ENCODE measurements at places on chromosomes 16 and 17.

- no peak for DNase-seq
Observed at GRCh38 chr17:7551396-7551795, 2.5 kb downstream of the TNFSF12 start.

DNA sequence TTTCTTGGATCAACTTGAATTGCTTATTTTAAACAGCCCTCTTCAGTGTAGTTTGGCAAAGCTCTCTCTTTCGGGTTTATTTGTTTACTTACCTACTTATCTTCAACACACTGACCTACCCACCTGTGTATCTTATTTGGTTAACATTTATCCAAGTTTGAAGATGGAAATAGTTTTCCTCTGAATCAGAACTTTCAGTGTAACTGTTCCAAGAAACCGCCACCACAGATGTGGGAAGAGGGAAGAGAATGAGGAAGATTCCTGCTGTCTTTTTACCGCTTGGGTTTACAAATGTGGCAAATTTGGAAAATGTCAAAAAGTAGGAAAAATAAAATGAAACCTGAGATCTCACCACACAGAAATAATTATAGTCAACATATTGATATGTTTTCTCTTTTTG lies 115.8 kb downstream of the MSI2 start:
- DNase-seq: no peak

DNA sequence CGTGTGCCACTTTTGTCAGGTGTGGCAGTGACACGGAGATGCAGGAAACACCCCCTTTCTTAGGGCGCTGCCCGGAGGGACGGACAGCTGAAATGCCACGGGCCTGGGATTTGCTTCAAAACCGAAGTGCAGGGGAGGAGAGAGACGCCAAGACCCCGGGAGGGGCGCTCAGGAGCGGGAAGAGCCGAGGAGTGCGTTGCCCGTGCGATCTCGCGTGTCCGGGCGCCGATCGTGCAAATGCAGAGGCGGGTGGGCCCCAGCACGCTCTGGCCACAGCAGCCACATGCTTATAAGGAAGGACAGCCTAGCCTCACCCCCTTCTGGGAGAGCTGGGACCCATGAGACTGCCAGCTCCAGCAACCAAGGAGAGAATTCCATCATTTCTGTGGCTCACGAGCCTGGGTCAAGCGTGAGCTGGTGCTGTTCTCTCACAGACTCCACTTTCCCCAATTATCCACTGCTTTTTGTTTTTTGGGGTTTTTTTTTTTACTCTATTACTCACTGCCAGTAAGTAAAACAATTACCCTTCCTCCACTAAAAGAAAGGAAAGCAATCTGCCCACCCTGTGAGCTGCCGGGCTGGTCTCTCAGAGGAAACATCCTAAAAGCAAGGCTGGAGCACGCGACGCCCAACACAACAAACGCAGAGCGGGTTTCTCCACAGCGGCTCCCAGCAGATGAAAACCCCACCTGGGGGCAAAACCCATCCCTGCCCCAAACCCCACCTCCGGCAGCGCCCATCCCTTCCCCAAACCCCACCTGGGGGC lies 27.2 kb upstream of the C16orf95 start:
- DNase-seq: no peak

DNA sequence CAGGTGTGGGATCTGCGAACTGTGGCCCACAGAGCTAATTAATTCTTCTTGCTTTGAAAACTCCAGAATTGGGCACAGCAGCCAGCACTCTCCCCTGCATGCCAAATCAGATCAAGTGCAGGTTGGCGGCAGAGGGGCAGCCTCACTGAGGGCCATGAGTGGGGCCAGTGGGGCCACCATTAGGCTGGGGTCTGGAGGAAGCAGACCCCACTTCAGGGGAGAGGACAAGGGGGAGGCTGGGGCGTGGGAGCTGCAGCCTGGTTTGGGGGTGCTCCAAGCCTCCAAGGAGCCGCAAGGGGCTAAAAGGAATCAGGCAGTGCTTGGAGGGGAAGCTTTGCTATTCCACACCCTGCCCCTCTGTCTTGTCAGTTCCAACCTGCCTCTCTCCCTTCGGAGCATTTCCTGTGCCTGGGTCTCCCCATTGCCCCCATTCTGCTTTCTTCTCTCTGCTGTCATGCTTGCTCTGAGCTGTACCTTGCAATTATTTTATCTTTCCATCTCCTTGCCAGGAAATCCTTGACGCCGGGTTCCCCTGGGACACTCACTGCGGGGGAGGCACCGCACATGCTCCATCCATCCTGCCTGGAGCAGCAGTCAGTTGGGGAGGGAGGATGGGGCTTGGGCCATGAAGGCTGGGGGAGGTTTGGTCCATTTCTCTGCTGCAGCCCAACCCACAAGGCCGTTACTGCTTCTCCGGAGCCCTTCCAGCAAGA lies 3.3 kb upstream of the ABCC3 start:
- DNase-seq: no peak

GRCh38 chr16:35193956-35194355 lies 1734.5 kb downstream of the TP53TG3F start:
- no peak for DNase-seq

DNA sequence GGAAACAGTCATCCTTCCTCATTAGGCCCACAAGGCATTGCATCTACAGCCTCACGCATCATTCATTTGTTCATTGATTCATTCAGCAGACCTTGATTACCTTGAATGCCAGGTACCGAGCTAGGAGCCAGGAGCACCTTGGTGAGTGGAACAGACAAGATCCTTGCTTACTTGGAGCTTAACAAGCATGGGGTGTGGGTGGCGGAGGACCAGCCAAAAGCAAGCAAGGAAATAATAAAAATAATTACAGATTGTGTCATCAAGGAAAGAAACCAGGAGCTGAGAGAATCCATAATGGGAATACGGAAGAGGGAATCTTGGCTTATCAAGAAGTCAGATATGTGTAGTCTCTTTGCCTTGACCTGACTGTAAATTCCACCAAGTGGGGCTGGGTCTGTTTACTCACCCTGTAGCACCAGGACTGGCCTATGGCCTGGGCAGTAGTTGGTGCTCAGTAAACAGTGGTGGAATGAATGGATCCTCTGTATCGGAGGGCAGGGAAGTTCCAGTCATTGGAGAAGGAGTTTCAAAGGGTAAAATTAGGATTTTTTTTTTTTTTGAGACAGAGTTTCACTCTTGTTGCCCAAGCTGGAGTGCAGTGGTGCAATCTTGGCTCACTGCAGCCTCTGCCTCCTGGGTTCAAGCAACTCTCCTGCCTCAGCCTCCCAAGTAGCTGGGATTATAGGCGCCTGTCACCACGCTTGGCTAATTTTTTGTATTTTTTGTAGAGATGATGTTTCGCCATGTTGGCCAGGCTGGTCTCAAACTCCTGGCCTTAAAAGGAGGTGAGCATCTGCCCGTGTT lies 157.7 kb downstream of the MSI2 start:
- DNase-seq: no peak

DNA sequence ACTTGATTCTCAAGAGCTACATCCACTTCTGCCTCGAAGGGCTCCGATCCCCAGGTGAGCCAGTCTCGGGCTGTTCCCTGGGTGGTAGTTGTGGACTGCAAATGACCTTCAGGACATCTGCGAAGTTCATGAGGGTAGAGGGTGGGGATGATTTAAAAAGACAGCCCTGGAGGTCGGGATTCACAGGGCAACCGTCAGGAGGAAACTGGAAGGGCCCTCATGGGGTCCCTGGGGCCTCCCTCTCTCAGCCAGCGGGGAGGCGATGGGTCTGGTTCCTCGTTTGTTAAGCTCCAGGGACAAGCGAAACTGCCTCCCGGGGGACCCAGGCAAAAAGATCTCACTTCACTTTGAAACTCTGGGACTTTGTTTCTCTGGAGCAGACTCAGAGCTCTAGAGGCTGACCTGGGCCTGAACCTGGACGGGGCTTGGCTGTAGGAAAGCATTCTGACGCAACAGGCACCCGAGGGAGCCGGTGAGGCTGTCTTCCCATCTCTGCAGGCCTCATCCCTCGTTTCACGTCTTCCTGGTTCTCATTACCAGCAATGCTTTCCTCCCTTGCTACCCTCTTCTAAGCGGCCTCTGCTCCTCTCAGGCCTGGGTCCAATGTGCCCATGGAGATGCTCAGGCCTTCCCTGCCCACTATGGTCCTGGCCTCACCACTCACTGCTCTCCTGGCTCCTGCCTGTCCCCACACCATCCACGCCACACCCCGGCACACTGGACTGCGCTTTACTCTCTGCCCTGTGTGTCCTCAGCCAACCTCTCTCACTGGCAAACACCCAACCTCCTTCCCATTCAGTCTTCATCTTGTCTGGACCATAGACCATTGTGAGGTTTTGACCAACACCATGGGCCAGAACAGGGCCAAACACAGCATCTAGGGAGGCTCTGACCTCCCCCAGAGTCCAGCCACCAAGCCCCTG lies 214.2 kb upstream of the TNRC6C start:
- no peak for DNase-seq

DNA sequence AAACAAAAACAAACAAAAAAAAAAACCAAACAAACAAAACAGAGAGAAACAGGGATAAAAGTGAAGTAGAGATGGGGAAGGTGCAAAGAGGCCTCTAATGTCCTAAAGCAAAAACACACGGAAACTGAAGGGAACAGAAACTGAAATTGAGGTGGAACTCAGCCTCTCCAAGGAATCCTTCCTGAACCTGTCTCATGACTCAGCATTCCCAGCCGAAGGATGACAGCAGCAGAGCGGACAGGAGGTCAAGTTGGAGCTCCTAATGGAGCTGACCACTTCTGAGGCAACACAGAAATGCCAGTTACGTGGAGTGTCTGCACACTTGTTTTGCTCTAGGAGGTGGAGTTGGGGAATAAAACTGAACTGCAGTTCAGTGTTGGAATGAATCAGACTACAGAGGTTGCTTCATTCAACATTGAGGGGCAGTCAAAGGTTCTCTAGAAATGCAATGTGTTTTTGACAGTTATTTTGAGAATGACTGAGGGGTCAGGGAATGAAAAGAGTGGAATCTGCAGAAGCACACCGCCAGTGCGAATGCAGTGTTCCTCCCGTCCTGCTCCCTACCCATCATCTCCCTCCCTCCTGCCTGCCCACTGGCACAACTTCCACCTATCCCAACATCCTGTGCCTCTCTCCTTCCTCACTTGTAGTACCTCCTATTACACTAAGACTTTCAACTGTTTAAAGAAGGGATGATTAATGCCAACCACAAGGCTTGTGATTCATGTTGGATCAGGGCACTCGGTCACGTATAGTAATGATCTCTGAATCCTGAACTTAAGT lies 6.3 kb downstream of the UBE2O start:
- DNase-seq: no peak

- no peak for DNase-seq
Observed at GRCh38 chr17:46774108-46774737, 44.3 kb downstream of the WNT3 start.

DNA sequence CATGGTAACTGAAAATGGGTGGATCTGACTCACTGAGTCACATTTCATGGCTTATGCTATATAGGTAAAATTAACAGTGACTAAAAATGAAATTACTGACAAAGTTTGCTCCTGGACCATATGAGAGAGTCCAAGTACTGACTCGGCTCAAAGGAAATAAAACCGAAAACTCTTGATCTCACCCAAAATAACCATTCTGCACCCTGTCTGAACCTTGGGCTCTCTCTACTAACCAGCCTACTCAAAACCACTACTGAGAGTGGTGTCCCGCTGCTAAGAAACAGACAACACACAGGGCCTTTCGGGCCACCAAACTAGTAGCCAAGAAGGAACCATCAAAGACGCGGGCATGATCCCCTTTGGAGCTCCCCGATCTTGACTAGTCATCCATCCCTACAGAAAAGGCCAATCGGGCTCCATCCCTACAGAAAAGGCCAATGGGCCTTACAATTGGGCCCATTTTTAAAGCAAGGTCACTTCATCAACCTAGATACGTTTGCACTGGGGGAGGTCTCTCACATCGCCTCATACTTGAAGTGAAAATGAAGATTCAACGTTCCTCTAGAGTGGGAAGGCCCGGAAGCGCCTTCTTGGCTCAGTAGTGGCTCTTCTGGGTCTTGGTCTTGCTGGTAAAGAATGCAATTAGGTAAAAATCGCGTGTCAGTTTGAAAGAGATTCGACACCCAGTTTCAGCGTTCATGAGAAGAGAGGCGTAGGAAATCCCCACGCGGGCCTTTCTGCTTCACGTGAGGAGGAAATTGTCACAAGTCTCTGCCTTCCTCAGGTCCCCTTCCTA lies 720 bp upstream of the ZPBP2 start:
- DNase-seq: peak; percentile 16

GRCh38 chr17:42253578-42253977 lies 22.6 kb downstream of the STAT5B start:
- DNase-seq: no peak

GRCh38 chr17:50634915-50635731 lies 442 bp downstream of the ABCC3 start:
- no peak for DNase-seq

- DNase-seq: no peak
Observed at GRCh38 chr17:51818777-51819176, 339.7 kb downstream of the CA10 start.

DNA sequence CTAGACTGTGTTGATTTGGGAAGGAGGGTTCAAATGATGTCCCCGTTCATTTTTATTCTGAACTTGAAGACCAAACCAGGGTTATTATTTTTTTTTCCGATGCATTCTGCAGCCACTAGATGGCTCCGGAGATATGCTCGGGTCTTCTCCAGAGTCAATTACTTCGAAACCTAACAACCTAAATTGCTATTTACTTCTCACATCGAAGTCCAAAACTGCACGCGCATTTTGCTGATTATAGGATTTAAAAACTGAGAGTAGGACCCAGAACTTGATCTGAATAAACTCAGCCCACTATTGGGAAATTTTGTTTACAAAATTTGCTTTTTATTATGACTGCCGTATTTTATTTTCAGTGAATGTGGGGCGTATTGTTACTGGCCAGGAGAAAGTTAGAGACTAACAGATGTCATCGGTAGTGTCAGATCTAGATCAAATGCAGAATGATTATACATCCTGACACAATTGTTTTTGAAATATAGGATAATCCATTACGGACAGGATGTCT lies 263.8 kb downstream of the HS3ST3A1 start:
- no peak for DNase-seq

DNA sequence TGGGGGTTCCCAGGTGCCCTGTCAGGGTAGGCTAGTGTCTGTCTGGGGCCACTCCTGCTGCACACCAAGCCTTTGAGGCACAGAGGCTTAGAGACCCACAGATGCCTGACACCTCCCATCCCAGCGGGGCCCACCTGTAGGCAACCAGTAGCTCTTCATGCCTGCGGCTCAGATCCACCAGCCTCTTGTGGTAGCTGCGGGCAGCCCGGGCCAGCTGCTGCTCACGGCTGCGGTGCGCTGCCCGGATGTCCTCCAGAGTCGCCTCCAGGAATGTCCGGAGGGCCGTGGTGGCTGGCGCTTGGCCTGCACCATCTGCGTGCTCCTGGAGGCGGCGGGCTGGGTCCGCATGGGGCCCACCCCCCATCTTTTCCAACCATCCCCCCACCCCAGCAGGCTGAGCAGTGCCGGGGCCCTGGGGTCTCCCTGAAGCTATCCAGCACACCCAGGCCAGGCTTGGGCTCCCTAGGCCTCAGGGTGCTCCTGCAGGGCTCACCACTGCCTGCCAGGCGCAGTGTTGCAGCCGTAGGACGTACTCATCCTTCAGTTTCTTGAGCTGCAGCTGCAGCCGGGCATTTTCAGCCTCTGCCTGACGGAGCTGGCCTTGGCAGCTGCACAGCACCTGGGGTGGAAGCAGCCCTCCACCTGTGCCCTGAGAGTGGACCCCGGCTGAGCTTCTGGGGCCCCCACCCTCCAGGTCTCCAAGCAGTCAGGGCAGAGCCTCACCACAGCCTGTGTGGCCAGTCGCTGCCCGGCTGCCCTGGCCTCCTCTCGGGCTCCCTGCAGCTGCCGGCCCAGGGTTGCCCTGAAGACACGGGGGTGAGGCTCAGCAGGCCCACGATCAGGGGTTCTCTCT lies 1.8 kb downstream of the CCDC78 start:
- no peak for DNase-seq

Measured in activated CD8-positive, alpha-beta memory T cell treated with anti-CD3 and anti-CD28 coated beads for 1 hour (primary cell).